NCI-H2171 treated with DMSO at 0.1 percent for 48 hours (cell line): ENCODE measurements at places on chromosomes 11 and 22.

- no peak for DNase-seq
Observed at GRCh38 chr11:61728066-61728939, 24.1 kb upstream of the MYRF start.

GRCh38 chr11:60274416-60274815, 6.0 kb upstream of the MS4A4A start:
- no peak for DNase-seq

DNA sequence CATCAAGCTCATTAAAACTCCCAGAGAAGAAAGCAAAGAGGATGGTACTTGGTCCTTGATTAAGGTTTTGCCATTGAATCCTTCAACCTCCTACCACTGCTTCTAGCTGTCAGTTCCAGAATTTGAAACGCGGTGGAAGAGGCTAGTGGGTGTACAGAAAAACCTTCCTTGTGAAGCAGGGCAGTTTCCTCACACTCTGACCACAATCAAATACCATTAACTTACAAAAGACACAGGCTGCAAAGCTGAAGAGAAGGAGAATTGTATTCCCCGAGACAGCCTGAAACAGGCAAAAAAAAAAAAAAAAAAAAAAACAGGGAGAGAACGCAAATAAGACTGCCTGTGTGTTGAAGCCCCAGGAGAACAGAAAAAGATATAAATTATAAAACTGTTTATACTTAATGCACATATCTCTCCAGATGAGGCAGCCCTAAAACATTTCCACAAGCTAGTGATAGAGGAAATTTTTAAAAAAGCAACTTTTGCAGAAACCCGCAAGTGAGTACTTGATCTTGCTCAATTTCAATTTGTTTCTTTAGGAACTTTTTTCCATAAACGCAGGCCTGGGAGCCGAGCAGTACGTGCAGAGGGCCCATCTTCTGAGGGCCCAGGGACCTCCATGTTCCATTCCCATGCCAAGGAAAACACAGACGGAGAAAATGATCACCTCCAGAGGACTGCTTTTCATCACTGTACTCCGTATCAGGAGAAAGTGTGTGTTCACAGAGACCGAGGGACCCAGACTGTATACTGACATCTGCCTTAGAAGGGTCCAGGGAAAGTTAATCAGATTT, 218.7 kb upstream of the BLID start:
- no peak for DNase-seq

DNA sequence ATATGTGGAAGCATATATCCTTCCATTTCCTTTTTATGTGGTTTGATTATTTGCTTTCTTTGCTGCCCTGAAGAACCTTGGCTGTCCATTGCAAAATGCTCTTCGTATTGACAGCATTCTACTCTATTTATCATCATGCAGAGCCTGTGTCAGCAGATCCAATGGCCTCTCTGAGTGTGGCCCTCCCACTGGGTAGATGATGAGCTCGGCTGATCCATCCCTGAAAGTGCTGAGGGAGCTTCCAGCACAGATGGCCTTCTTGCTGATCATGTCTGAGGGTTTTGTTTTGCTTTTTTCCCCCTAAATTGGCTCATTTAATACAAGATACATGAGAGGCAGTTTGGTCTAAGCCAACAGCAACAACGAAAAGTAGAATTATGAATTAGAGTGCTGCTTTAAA, 181.0 kb downstream of the GRIA4 start:
- DNase-seq = no peak
